Fibroblast of the aortic adventitia (primary cell): ENCODE measurements at places on chromosomes 4 and X.
A peak's percentile ranks its signal among the peaks of the same experiment; 100 is the strongest.

- DNase-seq: no peak
These were observed 52.8 kb downstream of the FHDC1 start for GRCh38 chr4:152988721-152989553.

GRCh38 chr4:186623546-186623945 is 68.2 kb upstream of the MTNR1A start:
- no peak for DNase-seq

GRCh38 chr4:141376769-141377168 is 156.1 kb downstream of the ZNF330 start:
- DNase-seq: no peak

DNA sequence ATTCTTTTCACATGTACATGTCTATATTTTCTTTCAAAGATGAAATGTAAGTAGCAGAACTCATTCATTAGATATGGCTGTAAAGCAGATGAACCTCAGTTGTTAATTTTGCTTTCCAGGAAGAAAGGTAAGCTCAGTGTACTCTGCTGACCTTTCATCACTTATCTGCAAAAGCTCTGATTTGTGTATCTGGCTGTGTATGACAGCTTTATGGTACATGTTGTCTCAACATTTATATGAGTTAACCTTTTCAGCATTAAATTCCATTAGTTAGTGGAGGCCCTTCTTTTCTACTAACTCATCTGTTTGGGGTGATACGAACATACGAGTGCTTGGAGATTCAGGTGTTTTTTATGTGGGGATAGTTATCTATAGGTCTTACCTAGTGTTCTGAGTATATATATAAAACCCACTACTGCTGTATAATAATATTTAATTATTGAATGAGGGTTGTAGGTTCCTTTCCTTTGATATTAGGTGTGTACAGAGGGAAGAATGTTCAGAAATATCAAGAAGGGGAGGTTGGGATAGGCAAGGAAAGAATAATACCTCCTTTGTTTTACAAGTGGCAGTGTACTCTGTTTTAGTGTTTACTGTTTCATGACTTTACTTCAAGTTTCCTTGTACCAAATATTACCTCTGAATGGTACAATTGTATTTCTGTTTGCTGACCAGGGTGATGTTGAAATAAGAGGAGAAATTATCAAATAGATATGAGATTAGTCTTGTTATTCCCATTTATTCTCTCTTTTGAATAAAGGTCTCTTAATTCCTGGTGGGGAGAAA is 395.5 kb downstream of the ARHGAP24 start:
- DNase-seq: no peak

DNA sequence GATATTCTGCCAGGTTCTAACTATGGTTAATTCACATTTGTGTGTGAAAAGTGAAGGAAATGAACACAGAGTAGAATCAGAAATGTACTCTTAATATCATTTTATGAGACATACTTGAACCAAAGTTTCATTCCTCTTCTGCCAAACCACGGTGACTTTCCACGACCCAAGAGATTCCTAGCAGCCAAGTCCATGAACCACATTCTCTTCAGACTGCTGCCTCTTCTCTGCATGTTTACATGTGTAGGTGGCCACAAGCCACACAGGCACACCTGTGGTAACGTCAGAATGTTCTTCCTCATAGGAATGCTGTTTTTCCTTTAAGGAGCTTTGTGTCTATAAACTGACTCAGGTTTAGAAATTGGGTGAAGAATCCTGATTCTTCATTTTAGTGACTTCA is 1411.2 kb downstream of the RAPGEF2 start:
- no peak for DNase-seq

DNA sequence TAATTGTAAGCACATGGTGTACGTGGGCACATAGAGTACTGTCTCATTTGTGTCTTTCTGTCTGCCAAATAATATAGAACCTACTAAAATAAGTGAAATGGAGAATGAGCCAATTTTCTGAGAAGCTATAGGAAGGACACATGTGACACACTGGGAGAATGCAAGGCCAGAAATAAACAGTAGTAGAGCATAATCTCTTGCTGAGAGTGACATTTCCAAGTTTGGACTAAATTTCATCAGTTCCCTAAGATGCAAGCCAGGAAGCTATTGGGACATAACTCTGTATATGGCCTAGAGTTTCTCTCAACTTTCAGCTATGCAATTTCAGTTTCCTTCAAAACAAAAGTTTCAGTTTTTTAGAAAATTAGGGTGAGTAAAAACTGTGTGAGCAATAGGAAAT is 638.7 kb downstream of the PCDH18 start:
- DNase-seq: peak; percentile 3

GRCh38 chr4:85642356-85643100 is 167.6 kb downstream of the ARHGAP24 start:
- no peak for DNase-seq

GRCh38 chr4:1973218-1973617 is 35.6 kb downstream of the NELFA start:
- no peak for DNase-seq

DNA sequence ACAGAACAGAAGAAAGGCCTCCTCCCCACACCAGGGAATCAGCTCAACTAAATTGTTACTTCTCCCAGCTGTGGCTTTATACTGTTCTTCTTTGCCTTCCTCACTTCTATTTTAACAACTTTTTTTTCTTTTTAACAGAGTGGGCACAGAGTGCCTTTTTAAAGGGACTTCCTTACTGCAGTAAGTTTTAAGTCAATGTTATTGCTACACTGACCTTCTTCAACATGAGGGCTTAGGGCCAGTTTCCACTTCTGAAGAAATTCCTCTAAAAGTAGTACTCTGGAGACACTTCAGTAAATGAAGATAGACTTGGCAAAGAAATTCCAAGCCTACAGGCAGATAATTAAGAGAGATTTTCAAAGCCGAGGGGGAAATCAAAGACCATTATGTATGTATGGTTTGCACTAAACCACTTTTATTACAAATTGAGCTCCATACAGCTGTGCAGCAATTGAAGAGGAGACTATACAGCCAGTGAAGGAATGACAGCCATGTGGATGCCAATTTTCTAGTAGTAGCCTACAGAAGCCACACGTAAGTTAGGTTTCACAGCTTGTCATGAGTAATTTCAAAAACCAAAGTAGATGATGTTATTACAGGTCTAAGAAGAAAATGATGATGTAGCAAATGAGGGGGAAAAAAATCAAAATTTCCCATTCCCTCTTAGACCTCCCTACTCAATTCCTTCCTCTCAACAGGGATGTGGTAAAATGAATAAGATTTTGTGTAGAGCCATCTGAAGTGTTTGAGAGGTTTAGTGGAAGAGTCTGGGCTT is 36.9 kb upstream of the RASGEF1B start:
- no peak for DNase-seq

DNA sequence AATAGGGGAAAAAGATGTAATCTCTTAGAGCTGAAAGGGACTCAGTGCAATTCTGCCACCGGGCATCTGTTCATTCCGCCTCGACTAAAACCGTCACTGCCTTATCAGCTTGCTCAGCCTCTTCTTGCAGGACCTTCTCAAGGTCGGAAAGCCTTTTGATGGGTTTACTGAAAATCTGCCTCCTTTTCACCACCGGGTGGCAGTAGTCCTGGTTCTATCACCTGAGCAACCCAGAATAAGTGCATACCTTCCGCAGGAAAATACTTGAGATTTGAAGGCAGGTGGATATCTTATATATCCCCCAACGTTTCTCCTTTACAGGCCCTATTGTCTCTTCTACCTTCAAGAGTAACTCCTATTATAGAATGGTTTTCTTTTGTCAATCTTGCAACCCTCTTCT is 103.4 kb upstream of the PAK3 start:
- peak; percentile 22 for DNase-seq

GRCh38 chr4:176464748-176465147 is 145.0 kb downstream of the SPCS3 start:
- no peak for DNase-seq

DNA sequence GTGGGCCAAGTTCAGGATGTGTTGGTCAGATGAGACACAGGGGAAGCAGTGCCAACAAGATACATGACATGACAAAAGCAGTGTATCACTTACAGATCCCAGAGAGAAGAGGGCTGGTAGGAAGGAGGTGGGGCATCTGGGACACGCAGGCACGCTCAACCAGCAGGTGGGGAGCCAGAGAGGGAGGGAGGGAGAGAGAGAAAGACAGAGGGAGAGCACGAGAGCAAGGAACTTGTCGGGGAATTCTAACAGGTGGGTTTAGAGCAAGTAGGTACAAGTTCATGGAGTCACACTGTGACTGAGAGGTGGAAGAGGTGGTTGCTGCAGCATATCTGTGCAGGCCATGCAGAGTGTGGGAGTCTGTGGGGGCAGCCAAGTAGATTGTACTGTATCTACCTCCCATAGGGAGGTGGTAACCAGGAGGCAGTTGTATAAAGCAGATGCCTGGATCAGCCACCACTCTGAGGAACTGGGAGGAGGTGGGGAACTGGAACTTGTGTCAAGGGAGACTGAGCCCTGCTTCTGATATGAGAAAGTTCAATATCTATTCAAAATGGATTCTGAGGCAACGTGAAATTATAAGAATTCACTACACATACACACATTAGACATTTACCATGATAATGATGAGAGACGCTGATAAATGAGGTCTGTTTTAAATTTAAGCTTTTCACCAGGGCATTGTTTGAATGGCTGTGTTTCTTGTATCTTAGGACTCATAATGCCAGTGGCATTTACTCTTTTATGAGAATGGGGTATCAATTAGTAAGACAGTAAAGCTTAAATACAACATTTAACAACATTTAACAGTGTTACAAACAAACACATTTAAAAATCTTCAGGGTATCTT is 43.7 kb downstream of the BBS12 start:
- no peak for DNase-seq

DNA sequence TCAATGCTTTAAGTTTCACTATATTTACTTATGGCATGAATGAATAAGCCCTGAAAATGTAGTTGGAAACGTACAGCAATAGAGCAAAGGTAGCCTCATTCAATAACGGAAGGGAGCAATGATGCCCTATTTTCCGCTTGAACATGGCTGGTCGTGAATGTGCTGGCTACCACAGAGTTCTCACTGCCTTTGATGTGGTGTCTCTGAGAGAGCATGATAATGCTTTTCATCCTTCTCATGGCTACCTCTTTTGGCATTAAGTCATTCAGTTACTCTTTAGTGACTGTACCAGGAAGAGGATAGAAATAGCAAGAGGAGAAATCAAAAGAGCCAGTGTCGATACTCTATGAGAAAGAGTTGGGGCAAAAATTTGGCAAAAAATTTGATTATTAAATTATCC is 308.0 kb downstream of the PPP3CA start:
- DNase-seq: no peak

DNA sequence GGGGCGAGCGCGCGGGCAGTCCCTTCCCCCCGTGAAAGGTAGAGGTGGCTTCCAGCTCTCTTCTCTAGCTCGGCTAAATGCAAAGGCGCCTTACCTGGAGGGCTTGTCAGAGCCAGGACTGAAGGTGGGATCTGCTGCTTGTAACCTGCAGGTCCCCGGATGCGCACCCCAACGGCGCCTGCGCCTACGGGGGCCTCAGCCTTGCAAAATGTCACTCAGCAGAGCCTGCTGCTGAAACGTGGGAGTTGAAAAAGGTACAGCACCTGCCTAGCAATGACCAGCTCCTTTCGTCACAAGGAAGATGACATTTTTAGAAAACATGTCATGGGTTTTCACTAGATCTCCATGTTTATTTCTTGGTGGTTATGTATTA is 583 bp downstream of the ABHD18 start:
- peak; percentile 16 for DNase-seq

DNA sequence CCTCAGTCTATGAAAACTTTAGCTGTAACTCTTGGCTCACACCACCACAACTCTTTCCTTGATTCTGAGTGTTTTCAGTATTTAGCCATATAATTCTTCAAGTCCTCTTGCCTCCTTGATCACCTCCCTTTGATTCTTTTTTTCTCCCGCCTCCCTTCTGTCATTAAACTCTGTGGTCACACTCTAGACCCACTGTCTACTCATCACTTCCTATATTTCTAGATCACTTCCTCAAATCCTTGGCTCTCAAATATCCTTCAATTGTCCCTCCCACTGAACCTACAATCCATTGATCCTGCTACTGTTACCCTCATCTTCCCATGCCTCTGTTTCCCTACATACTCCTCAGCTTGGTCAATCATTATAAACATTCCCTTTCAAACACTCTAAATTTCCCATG is 12.4 kb upstream of the CXXC4 start:
- no peak for DNase-seq

- DNase-seq: no peak
These were observed 33.9 kb downstream of the NAA11 start for GRCh38 chr4:79292008-79292407.
